ENCODE measurements at places on chromosomes 3 and 15.

- DNase-seq = no peak
These were observed 78.9 kb downstream of the CPN2 start for GRCh38 chr3:194272221-194272620.

- DNase-seq = no peak
These were observed 2.5 kb upstream of the FANCD2 start for GRCh38 chr3:10023587-10024310.

DNA sequence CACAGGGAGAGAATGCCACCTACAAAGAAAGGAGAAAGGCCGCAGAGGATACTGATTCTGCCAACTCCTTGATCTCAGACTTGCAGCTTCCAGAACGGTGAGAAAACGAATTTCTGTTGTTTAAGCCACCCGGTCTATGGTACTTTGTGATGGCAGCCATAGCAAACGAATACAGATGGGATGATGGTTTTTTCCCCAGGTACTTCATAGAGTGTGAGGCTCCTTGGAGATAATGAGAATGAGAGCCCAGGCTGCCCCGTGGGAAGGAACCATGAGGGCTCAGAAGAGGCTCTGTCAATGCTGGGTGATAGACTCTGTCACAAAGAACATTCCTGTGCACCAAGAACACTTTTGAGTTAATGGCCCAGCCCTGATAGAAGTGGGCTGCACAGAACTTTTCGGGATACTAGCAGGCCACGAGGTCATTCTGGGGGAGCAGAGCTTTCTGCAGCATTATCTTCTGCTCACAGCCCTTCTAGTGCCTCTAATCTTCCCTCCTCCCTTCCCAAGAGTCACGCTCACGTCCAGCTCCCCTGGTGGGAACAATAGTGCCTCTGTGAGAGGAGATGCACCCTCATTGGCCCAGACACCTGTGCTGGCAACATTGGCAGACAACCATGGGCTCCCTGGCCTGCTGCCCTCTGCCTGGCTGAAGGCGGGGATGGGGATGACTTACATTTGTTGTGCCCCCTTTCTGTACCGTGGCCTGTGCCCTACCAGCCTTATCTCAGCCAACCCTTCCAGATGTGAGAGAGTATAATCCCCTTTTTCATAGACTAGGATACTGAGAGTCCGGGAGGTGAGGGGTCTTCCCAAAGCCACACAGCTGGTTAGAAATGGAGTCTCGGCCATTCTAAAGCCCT, 5.2 kb upstream of the RLBP1 start:
- no peak for DNase-seq

DNA sequence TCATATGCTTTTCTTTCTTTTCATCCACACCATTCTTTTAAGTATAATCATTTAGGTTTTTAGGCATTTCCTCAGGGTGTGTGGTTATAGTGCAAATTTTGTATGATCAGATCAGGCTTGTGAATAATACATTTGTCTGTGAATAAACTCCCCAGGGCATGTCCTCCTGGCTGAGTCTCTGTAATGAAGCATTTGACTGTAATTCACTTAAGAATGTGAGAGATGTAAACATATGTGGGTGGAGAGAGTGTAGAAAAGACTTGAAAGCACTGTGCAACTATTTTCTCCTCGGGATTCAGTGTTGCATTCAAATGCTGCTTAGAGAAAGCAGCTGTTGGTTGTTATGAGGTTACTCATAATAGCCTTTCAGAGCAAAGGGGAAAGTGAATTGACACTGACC, 996.5 kb downstream of the TUSC7 start:
- no peak for DNase-seq

- no peak for DNase-seq
These were observed 5.8 kb upstream of the RYR3 start for GRCh38 chr15:33304924-33305323.

GRCh38 chr3:10437272-10437994, 68.0 kb downstream of the ATP2B2 start:
- no peak for DNase-seq

GRCh38 chr3:47954567-47954966, 61.6 kb downstream of the MAP4 start:
- DNase-seq = no peak

DNA sequence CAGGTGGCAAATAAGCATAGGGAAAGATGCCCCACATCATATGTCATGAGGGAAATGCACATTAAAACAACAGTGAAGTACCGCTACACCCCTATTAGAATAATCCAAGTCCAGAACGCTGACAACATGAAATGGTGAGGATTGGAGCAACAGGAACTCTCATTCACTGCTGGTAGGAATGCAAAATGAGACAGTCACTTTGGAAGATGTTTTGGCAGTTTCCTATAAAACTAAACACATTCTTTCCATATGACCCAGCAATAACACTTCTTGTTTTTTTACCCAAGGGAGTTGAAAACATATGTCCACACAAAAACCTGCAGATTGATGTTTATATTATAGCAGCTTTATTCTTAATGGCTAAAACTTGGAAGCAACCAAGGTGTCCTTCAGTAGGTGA, 116.4 kb upstream of the TOPAZ1 start:
- no peak for DNase-seq

DNA sequence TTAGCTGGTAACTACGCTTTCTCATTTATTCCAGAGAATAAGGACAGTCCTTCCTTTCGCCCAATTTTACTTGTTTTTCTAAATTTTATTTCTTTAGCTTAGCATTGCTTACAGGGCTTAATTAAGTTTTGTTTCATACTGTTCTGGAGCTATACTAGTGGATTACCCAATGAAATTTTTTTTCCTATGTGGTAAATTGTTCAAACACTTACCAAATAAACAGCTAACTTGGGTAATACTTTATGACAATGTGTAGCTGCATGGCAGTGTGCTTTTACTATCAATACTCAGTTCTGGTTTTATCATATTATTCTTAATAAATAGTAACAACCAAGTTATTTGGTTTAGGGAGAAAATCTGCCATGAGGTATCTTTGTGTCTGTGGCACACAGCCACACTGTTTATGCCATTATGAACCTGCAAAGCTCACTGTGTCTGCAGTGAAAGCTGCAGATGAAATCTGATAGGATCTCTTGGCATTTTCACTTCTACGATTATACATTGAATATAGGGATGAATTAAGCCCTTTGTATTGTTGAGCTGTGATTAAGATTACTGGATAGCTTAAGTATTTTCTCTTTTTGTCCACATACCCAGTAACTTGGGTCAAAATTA, 37.2 kb downstream of the UBE2E2 start:
- DNase-seq = no peak

- DNase-seq = no peak
These were observed 44.3 kb upstream of the UBE2E1 start for GRCh38 chr3:23761440-23761896.

- no peak for DNase-seq
These were observed 43.5 kb upstream of the AKAP13 start for GRCh38 chr15:85336880-85337279.

DNA sequence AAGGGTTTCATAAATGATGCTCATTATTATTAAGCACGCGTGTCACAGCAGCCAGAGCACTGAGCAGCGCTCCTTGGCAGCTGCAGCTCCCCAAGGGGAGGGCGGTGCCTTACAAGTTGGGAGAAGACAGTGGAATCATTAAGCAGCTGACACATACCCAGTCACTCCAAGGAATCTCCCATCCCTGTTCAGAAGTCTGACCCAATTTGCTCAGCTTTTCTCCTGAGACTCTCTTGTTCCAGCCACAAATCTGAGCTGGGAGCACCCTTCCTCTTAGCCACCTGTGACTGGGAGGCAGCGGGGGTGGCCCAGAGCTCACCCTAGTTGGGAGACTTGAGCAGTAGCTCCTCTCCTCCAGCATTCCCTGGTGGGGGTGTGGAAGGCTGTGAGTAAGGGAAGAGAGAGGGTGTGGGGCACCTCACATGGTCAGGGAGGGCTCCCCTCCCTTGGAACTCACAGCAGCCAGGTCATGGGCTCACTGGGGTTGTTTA, 64.3 kb downstream of the DUT start:
- DNase-seq = no peak

DNA sequence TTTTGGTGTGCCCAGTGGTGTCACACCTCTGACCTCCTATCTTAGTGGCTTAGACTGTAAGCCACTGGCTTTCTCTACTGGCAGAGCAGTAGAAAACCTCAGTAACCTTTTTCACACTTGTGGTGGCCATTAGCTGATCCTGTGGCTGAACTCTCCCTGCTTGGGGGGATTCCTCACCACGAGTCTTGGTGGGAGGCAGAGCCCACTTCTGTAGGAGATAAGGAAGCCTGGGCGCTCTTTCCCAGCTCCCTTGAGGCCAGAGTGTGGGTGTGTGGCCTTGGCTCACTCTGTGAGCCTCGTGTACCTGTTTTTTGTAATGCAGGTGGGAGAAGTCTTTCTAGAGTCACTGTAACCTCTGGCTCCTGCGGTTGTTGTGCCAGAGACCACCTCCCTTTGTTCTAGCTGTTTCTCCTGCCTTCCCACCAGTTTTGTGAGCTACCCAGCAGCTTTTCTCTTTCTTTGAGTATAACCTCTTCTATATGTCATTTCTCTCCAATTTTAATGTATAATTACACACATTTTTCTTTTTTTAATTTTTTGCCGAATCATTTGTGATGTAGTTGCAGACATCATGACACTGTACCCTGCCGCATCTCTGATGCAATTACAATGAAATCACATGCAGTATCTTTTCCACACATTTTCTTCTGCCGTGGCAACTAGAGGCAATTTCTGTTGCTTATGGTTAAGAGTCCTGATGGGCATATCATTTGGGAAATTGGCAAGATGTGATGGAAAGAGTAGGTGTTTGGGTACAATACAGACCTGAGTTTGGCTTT, 13.8 kb downstream of the XCR1 start:
- DNase-seq = no peak

DNA sequence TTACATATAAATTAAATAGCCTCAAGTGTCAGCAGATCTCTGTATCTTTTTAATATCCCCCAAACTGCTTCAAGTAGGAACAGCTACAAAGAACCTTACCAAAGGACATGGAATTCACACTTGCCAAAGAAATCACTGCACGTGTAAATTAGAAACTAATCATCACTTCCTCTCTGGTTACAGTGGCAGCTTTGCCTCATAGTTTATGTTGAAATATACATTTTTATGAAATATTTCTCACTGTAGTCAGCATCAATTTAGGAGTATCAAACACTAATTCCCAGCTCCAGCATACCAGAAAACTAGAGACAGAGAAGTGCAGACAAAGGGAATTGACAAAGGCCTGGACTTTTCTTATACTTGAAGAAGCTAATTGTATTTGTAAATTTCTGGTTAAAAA, 260.9 kb downstream of the TIGIT start:
- DNase-seq = no peak

DNA sequence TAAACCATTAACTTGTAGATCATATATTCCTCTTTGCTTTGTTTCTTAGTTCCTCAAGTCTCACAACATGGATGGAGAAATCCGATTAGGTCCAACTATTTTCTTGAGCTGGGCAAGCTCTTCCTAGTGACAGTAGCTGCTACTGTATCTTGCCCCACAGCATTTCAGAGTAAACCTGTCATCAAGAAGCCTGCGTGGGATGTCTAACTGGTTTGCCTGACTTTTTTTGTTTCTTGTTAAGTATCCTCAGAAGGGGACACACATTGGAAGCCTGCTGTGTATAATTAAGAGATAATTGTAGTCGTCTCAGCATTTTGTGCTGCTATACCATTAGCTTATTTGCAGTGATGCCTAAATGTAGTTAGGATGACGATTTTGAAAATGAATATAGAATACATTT, 29.3 kb upstream of the STT3B start:
- no peak for DNase-seq

DNA sequence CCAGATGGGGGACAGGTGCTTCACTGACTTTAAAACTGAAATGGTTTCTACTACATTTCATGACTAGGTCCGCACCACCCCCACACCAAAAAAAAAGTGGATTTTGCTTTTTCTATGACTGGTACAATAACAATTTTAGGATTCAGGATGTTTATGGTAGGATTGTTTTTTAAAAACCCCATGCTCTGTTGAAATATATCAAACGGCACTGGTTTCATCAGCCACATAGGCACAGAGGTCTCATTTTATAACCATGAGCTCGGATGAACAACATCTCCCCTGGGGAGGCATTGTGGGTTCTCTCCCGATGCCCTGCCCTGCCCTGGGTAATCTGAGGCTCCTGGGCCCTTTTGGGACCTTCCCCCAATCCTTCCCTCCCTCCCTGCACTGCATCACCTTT, 202.7 kb upstream of the KBTBD8 start:
- no peak for DNase-seq

GRCh38 chr3:69715204-69715603, 24.1 kb upstream of the MITF start:
- no peak for DNase-seq

GRCh38 chr3:143105170-143105569, 14.4 kb upstream of the CHST2 start:
- DNase-seq = no peak

DNA sequence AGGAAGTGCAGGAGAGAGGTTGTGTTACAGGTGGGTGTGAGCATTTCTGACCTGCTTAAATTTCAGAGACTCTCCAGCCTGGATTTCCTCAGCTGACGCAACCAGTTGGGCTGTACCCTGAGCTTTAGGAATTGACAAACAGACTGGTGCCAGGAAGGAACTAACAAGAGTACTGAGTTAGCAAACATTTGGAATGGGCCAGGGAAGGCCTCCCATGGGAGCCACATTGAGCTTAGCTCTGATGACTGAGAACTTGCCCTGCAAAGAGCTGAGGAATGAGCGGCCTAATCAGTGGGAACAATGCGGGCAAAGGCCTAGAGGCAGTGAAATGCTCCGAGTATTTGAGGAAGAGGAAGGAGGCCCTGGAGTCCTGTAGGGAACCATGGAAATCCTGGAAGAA, 254.2 kb downstream of the FEZF2 start:
- DNase-seq = no peak

GRCh38 chr3:85939074-85939482, 980.3 kb downstream of the CADM2 start:
- DNase-seq = peak; percentile 70

DNA sequence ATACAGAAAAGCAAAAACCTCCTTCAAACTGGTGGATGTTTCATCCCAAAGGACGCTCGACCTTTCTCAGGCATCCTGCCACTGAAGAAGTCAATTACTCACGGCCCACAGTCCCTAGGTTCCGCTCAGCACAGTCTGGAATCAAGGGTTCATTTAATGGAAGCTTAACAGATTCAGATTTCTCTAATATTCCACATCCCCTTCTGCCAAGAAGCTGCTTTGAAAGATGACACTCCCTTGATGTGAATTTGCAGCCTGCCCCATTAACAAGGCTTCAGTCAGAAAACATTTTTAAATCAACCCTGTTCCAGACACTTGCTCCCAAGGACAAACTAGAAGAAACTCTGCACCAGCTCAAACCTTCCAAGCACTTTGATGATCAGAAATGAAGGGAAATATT, 81.2 kb downstream of the LIPC start:
- no peak for DNase-seq

- DNase-seq = no peak
These were observed 44.0 kb downstream of the XXYLT1 start for GRCh38 chr3:195226900-195227447.

GRCh38 chr3:21955406-21955805, 204.4 kb upstream of the ZNF385D start:
- no peak for DNase-seq

- no peak for DNase-seq
These were observed 3.3 kb downstream of the LIPH start for GRCh38 chr3:185549122-185549521.

GRCh38 chr3:122942937-122943827, 84.4 kb downstream of the SEMA5B start:
- DNase-seq = peak; percentile 43

- no peak for DNase-seq
These were observed 76.2 kb downstream of the CACNA2D3 start for GRCh38 chr3:54198556-54198955.

- DNase-seq = no peak
These were observed 23.3 kb downstream of the SIN3A start for GRCh38 chr15:75428152-75428551.
